ENCODE measurements at places on chromosomes 16 and 17.

DNA sequence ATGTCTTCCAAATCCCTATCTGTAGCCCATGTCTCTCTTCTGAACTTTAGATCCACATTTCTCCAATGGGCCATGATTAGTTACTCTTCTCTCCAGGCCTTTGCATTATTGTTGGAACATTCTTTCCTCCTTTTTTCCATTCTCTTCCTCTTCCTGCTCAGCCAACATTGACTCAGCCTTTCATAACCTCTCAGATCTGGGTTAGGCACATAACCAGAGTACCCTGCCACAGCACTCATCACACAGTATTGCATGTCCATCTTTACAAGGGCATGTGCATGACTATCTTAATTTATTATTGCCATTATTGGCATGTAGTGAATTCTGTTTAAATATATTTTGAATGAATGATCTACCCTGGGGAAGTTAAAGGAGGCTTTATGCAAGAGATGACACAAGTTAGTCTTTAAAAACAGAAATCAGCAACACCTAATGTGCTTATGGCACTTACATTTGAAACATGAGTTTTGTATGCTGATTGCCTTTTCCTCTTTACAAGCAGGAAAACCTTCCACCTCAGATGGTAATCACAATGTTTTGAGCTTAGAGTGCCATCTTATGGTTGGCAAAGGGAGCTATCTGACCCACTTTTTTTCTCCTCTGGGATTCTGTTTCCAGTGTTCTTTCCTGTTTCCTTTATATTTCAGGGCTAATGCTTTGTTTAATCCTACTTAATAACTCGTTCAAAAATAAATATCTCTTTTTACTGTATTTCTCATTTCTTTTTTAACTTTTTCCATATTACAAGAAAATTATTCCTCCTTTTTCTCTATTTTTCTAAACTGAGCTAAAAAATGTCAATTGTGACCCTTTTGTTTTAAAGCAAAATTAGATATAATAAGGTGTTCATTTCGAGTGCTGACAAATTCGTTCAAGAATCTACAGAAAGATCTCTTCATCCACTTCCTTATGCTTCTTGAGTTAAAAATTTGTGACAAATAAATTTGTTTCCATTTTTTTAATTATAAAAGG lies 151.0 kb upstream of the RBL2 start:
- peak; percentile 28 for DNase-seq

- DNase-seq: no peak
These were observed 3.3 kb downstream of the SLFN14 start for GRCh38 chr17:35557353-35557752.

DNA sequence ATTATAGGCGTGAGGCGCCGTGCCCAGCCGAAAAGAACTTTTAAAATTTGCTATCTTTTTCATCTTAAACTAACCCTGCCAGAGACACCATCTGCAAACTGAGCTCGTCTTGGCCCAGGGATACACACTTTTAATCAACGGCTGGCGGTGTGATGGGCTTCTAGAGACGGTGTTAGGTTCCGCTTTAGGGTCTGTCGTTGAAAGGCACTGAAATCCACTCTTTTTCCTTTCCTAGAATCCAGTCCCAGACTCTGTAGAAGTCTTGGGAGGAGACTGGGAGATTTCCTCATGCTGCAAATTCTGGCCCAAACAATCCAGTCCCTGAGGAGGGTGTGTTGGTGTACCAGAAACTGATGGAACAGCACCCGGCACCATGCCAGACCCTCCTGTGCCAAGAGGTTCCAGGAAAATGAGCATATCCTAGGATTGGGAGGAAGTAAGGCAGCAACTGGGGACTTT lies 52.0 kb upstream of the TEX2 start:
- DNase-seq: no peak

DNA sequence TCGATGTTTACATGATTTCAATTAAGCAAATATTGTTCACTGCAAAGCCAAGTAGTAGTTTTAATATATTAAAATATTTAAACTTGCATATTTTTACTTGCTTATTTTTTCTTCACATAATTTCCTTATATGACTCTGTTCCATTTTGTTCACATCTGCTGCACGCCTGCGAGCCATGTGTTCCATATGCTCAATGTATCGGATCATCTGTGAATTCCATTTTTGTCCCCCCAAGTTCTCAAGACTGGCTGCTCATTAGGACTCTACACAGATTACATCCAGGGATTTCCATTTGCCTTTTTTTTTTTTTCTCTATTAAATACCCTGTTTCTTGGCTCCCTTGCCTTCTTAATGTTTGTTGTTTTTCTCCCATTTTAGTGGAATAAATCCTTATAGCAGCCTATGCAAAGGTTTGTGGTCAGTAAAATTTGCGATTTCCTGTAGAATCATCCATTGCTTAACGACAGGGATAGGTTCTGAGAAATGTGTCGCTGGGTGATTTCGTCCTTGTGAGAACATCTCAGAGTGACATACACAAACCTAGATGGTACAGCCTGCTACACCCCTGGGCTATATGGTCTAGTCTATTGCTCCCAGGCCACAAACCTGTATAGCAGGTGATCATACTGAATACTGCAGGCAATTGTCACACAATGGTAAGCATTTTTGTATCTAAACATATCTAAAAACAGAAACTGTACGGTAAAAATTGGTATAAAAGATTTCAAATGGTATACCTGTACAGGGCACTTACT lies 30.2 kb upstream of the TEKT3 start:
- no peak for DNase-seq

DNA sequence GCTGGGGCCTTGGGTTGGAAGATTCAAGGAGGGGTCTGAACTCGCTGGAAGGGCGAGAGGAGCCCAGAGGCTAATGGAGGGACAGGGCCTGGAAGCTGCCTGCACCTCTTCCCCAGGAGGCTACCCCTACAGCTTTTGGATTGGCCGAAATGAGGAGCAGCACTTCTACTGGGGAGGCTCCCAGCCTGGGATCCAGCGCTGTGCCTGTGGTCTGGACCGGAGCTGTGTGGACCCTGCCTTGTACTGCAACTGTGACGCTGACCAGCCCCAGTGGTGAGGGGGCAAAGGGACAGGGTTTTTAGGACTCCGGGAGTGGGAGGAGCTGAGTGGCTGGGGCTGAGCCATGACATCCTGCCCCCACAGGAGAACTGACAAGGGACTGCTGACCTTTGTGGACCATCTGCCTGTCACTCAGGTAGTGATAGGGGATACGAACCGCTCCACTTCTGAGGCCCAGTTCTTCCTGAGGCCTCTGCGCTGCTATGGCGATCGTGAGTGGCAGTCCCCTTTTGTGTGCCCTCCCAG lies 8.8 kb downstream of the CNTNAP1 start:
- DNase-seq: no peak

GRCh38 chr16:47018223-47018891 lies 44.9 kb upstream of the DNAJA2 start:
- DNase-seq: peak; percentile 39

DNA sequence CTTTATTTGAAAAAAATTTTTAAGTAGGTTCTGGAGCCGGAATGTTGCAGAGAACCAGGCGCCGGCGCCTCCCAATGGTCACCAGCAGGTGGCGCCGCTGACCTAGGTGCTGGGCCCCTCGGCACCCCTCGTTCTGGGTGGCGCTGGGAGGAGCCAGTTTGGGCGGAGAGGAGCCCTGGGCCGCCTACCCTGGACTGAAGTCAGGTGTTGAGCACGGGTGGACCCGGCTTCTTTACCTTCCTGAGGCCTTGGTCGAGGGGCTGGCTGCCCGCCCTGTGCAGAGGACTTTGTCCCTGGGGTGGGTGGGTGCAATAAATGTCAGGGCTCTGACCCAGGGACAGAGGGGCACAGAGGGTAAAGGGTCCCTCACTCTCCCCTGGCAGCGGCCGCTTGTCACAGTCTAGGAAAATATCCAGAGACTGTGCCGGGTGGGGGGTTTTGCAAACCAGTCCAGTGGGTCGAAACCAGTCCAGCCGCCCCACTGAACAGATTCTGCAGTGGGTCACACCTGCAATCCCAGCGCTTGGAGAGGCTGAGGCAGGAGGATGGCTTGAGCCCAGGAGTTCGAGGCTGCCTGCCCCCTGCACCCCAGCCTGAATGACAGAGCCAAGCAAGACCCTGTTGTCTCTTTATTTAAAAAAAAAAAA lies 30.1 kb upstream of the TNFRSF13B start:
- peak; percentile 56 for DNase-seq

DNA sequence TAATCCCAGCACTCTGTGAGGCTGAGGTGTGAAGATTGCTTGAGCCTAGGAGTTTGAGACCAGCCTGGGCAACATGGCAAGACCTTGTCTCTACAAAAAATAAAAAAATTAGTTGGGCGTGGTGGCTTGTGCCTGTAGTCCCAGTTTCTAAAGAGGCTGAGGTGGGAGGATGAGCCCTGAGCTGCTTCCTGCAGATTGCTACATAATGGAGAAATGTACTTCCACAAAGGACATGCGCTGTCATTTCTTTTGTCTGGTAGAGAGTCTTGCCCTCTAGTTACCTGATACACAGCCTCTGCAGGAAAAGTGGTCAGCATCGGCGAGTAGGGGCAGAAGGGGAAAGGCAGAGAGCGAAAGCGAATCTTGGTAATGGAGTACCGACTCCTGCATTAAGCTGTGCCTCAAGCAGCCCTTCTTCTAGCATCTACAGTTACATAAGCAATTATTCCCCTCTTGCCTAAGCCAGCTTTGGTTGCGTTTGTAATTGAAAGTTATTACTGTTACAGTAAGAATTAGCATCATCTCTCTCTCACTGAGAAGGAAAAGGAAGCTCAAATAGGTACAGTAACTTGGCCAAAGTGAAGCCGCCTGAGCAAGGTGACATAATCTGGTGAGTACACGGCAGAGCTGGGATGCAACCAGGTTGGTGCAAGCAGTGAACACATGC lies 18.5 kb upstream of the GGA2 start:
- no peak for DNase-seq

GRCh38 chr17:76598004-76598439 lies 12.4 kb upstream of the ST6GALNAC2 start:
- no peak for DNase-seq

GRCh38 chr17:4987767-4988567 lies 492 bp upstream of the CAMTA2 start:
- no peak for DNase-seq

DNA sequence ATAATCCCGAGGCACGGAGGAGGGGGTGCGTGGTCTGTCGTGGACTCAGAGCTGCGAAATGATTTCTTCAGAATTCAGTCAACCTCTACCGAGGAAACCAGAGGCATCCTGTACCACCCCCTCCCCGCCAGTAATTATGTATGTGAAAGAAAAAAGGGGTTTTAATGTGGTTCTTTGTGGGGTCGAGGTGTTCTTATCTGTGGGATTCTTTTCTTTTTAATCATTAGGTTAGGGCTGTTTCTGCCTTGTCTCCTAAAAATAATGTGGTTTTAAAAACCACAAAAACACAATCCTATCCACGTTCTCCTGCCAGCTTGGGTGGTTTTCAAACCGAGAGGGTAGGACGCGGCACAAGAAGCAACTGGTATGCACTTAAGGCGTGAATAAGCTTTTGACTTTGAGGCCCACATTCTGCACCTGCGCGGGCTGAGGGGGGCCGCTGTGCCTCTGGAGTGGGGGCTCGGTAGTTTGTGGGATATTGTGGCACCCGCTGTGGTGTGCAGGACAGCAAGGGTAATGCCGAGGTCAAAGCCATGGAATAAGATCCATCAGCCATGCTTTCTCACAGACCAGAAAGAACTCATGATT lies 1.0 kb downstream of the SLC47A1 start:
- DNase-seq: peak; percentile 5

GRCh38 chr17:44105941-44106340 lies 17.5 kb downstream of the HDAC5 start:
- DNase-seq: no peak

DNA sequence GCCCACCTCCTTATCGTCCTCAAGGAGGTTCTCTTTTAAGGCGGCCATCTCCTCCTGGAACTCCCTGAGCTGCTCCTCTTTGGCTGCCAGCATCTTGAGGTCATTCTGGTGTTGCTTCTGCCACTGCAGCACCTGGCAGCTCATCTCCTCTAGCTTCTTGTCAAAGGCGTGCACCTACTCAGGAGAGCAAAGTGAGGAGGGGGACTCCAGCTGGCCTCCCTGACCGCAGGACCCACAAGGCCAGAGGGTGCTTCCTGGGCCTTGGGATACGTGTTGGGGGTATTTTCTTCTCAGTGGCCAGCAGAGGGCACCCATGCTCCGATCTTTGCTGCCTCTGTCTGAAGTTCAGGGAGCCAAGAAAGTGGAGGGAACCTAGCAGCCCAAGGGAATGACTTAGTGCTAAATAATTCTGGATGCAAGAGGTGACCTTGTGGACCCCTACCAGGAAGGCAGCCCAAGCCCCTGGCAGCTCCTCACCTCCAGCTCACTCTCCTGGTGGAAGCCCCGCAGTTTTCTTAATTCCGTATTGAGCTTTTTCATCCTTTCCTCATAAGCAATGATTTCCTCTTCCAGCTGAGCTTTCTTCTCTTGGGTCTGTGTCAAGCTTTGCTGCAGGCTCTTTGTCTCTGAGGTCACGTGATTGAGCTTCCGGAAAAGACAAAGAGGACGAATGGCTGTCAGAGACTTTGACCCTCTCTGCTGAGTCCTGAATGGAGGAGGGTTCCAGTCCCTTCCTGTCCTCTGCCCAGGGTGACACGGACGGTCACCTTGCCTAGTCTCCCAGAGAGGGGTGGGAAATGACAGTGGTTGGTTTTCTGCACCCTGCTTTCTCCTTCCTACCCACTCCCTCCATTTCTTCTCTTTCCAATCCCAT lies 31.4 kb downstream of the DHX38 start:
- peak; percentile 52 for DNase-seq

- no peak for DNase-seq
These were observed 68.0 kb upstream of the CDC42EP4 start for GRCh38 chr17:73379826-73380225.

GRCh38 chr16:21075252-21075651 lies 75.4 kb downstream of the DNAH3 start:
- DNase-seq: no peak
